Effector CD8-positive, alpha-beta T cell (primary cell): ENCODE measurements at places on chromosomes 4 and X.

DNA sequence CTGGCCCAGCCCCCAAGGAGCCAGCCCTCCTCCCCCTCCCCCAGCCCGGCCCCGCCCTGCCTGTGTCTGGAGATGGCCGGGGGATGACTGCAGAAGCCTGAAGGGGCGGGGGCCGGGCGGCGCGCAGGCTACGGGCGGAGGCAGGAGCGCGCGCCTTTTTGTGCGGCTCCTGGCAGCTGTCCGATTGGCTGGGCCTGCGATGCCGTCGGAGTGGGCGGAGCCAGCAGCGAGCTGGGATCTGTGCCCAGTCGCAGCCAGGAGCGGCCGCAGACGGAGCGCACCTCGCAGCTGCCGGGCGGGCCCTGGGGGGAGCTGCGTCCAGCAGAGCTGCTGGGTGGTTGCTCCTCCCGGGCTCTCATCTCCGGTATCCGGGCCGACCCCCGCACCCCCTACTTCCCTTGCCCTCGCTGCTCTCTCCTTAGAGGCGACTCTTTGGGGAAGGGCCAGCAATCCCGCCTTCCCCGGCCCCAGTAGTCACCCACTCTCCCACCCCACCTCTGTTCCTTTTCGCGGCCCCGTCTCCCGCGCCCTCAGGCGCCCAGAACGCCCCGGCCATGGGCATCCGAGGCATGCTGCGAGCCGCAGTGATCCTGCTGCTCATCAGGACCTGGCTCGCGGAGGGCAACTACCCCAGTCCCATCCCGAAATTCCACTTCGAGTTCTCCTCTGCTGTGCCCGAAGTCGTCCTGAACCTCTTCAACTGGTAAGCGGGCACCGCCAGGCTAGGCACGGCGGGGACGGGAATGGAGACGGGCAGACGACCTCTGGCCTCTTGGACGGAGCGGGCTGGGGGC is at the start of gene GABRQ:
GABRQ (plus strand) TSS at position 247 of the 794 bp plus-strand sequence; CDS start at position 555, 308 bp downstream.
- no peak for DNase-seq

GRCh38 chrX:72492499-72492898 is 80.1 kb downstream of the HDAC8 start:
- no peak for DNase-seq

- DNase-seq = no peak
These were observed 201.8 kb upstream of the UGT8 start for GRCh38 chr4:114396808-114397207.

DNA sequence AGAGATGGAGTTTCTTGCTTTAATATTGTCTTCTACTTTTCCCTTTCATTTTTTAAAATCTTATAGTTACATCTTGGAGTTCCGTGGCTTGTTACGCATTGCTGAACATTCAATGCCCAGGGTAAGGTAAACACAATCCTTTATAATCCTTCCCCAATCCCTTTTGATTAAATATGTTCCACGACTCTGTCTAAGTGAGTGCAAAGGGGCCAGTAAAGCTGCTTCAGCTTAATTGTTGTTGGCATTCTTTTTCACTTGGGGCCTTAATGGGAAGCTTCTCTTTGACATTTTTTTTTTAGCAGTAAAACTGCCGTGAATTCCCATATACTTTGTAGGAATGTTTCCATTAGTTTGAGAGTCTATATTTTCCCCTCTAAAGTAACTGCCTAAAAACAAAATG is 1028.1 kb downstream of the C4orf33 start:
- no peak for DNase-seq
